ENCODE measurements at places on chromosomes 5 and 9.

- DNase-seq = no peak
These were observed 154.3 kb downstream of the PALM2AKAP2 start for GRCh38 chr9:109934136-109934856.

GRCh38 chr5:123036391-123037103 is at the start of gene PPIC:
Gene PPIC, minus strand, starts transcription at chr5:123036725. Its CDS starts 100 bp downstream, at chr5:123036625.
- DNase-seq = peak; percentile 85

GRCh38 chr9:7592321-7593316 is 207.0 kb downstream of the DMAC1 start:
- DNase-seq = no peak

DNA sequence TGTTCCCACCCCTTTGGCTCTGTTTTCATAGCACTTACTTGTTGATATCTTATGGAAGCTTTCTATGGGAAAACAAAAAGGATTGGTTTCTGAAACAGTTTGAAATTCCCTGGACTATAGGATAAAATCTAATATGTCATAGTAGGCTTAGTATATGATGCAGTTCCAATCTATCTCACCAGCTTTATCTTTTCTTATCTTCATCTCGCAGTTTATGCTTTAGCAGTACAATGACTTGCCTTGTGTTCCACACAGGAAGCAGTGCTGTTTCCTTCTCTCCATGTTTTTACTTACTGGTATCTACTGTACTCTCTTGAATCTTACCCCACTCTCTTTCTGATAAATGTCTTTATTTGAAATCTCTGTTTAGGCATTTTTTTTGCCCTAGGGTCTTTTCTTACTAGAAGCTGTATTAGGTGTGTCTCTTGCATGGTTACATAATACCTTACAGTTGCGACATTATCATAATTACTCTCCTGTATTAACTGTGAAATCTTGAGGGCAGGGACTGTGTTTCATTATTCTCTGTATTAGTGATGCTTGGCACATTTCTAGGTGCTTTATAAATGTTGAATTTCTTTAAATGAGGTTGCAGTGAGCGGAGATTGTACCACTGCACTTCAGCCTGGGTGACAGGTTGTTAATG is 76.3 kb downstream of the FOCAD start:
- no peak for DNase-seq

- no peak for DNase-seq
These were observed 8.7 kb upstream of the C5orf34 start for GRCh38 chr5:43523662-43524072.

- peak; percentile 22 for DNase-seq
These were observed 19.0 kb upstream of the GPX3 start for GRCh38 chr5:151001436-151001835.

All from type B pancreatic cell (in vitro differentiated cells).